Stimulated activated CD8-positive, alpha-beta memory T cell treated with anti-CD3 and anti-CD28 coated beads, Interleukin-4, amount 100 ng/mL, for 4 hours (primary cell): ENCODE measurements at places on chromosomes 3 and 15.

- DNase-seq = no peak
Measured at GRCh38 chr3:129461461-129462146, 21.6 kb downstream of the IFT122 start.

- no peak for DNase-seq
Measured at GRCh38 chr3:175207361-175207760, 348.2 kb downstream of the NAALADL2 start.

DNA sequence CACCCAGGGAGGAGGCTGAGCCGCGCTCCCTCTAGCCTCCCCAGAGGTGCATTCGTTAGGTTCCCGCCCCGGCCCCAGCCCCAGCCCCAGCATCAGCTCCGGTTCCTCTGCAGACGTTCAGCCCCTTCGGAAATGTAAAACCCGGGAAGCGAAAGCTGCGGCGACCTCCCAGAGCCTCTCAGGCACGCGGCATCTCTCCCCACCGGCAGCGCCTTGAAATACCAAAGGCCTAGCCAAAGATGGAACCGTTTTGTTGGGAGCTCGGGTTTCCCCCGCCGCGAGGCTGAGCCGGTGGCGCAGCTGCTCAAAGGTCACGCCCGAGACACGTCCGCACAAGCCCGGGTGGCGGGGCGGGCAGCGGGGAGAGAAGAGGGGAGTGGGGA lies 77.8 kb upstream of the HES1 start:
- DNase-seq = no peak

- no peak for DNase-seq
Measured at GRCh38 chr3:35380196-35380595, 259.1 kb upstream of the ARPP21 start.

DNA sequence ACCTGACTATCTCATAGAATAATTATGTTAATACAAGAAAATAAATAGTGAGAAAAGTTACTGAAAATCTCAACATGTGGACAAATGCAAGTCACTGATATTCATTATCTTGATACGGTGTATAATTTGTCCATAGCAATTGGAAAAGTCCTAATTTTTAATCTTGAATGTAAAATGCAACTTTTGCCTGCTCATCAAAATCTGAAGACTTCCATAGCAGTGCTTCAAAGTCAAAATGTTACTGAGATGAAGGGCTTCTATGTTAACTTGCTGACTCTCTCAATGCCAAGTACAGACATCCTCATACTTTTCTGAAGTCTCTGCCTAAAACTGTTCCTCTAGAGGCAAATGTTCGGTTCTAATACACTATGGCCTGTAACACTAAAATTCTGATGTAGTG lies 1300.1 kb upstream of the EPHA6 start:
- no peak for DNase-seq
